Lung microvascular endothelial cell (primary cell): ENCODE measurements at places on chromosomes 4 and X. TPM values are rescaled to one million over a fixed set of nuclear protein-coding genes. Genes with fewer than 3 reads are reported as not detected.

- no peak for DNase-seq
Observed at GRCh38 chr4:116531026-116531425, 554.4 kb downstream of the TRAM1L1 start.

CLNK gene
- not detected in 2 replicates for total RNA-seq

DNA sequence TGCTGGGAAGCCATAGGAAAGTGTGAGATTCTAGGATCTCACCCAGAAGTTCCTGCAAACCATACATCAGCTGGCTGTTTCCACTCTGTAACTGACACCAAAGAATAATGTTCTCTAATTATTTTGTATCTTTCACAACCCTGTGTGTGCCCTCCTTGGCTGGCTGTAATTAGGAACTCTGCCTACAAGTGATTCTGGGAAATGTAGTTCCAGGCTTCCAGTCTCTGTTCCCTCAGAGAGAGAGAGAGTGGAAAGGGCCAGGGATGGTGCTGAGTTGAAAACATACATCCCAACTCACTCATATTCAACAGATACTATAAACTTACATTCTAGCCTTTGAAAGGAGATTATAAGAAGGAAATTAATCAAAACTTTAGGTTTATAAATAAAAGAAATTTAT, 57.5 kb upstream of the C1QTNF7 start:
- DNase-seq = no peak

MAGEA12 gene
- not detected in 2 replicates for total RNA-seq

- no peak for DNase-seq
Observed at GRCh38 chr4:56757261-56757746, 64.2 kb downstream of the SPINK2 start.
